ENCODE measurements at places on chromosomes 6 and 20.
A peak's percentile ranks its signal among the peaks of the same experiment; 100 is the strongest.

DNA sequence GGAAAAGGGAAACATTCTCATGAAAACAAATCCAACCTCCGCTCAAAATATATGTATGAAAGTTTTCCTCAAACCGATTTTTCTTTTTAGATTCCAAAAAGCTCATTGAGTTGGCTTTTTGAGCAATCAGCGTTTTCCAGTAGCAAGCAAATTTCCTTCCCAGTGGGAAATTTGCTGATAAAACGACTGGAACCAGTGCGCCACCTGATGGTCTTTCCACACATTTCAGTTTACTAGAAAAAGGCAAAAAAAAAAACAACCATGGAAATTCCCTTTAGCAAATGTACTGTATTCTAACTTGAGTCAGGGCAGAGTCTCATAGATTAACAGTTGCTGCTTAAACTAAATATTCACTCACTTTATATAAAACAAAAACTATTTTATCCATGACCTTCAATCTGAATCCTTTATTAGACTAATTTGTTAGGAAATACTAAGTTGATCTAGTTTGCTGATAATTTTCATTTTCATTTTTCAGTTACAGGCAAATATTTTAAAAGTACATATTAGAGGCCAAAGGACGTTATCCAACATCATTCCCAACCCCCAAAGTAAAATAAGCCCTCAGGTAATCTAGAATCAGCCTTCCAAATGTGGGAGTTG, 271.5 kb downstream of the FOXA2 start:
- DNase-seq, result no peak

GRCh38 chr6:125816828-125817280, 26.1 kb downstream of the NCOA7 start:
- DNase-seq, result no peak

- no peak for DNase-seq
Measured at GRCh38 chr20:2005831-2006426, 12.1 kb upstream of the PDYN start.

DNA sequence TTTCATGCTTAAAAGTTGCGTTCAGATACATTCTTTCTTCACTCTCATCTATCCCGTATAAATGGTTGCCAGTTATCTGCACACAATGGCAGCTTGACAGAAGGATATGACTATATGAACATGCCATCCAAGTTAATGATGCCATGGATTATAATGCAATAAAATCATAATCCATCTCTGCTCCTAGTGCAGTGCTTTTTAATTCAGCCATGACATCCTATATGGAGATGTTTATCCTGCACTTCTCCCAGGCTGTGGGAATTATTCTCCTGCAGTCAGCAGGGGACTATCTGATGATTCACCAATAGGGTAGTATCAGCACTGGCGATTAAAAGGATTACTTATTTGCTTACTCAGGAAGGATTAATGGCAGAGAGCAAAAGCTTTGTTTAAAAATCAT, 273.8 kb downstream of the SAMD5 start:
- DNase-seq, result no peak

DNA sequence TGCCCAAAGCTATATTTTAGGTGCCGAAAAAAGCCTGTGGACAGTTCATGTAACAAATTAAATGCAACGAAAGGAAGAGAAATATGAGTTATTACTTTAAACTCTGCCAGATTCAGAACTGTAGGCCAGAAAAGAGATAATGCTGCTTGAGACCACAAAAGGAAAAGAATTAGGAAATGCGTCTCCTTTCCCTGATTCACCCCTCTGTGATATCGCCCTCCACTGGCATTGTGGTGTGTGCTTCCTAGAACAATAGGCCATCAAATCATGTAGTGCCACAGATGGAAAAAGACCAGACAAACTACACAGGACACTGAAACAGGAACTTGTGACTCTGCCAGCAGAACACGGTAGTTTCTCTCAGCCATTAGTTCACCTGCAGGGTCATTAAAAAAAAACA, 14.7 kb upstream of the LAMA4 start:
- no peak for DNase-seq

- DNase-seq, result no peak
Measured at GRCh38 chr6:3517350-3517749, 60.5 kb upstream of the SLC22A23 start.

GRCh38 chr6:124858564-124858963, 103.7 kb upstream of the RNF217 start:
- DNase-seq, result no peak

GRCh38 chr6:119147101-119148053, 68.9 kb upstream of the FAM184A start:
- no peak for DNase-seq

DNA sequence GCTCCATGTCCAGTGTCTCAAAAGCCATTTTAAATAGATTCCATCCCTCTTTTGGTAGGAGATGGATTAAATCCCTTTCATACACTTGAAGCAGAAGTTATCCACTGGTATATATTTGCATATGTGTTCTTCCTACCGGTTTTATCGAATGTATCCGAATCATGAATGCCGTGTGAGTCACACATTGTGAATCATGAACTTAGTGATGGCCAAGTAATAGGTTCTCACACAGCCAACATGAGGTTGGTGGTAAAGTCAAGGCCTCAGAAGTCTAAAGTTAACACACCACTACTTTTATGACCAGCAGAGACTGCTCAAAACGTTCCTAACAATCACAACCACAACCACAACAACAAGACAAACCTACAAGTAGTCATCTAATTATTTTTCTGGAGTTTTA, 345.5 kb downstream of the THBS2 start:
- no peak for DNase-seq

GRCh38 chr6:56850626-56851025, 104.3 kb upstream of the BEND6 start:
- DNase-seq, result no peak

- DNase-seq, result no peak
Measured at GRCh38 chr6:149468179-149468578, 16.6 kb downstream of the ZC3H12D start.

- DNase-seq, result no peak
Measured at GRCh38 chr6:99589290-99589672, 17.4 kb upstream of the PRDM13 start.

DNA sequence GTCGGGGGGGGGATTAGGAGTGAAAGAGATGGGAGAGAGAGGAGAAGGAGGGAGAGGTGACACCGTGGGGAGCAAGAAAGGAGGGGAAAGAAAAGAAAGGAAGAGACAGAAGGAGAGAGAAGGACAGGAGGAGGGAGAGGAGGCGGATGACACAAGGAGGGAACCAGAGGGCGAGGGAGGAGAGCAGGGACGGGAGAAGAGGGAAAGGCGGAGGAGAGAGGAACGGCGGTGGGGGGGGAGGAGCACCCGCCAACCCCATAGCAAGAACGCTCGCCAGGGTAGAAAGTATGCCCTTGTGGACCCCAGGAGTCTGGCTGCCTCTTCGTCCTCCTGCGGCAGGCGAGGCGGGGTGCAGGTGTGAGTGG, 4.5 kb upstream of the INSM1 start:
- no peak for DNase-seq

GRCh38 chr6:112357791-112358190, 10.7 kb downstream of the RFPL4B start:
- DNase-seq, result no peak

- no peak for DNase-seq
Measured at GRCh38 chr6:91669154-91669870, 1082.4 kb upstream of the MAP3K7 start.

DNA sequence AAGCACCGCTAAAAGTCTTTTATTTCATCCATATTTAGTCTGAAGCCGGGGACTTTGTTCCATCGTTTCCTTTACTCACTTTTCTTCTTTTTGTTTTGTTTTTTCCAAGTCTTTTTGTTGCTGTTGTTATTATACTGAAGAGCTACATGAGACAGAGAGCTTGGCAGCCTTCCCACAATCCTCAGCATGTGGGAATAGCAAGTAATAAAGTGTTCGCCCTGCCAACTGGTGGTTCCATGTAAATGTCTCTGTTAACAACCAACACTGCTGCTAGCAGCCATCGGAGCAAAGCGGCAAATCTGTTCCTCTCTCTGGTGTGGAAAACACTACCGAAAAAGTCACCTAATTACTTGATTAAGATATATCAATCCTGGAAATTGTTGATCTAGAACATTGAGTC, 437.8 kb upstream of the ID4 start:
- no peak for DNase-seq

GRCh38 chr6:128290221-128290620, 230.2 kb downstream of the PTPRK start:
- no peak for DNase-seq

DNA sequence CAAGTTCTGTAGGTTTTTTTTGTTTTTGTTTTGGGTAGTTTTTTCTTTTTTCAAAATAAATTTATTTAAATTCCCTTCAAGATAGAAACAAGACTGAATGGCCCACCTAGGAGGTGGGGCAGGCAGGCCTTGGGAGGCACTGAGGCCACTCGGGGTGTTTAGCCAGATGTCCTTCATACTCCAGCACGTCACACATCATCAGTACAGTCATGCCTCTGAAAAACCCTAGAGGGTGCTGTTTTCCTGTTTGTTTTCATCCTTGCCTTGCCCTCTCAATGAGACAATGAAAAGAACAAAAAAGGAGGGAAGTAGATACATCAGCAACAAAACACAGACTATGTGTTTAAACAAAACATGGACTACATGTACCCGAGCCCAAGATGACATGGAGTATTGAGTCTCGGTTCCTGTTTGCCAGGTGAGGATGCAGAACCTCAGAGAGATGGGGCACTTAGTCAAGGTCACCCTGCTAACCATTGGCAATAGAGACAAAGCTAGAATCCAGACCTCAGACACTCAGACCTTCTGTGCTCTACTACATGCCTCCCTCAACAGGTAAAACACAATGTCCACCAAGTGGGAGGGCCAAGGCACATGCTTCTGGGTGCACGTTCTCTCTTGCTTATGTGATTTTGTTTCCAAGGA, 26.8 kb upstream of the CLIC5 start:
- DNase-seq, result peak; percentile 3

DNA sequence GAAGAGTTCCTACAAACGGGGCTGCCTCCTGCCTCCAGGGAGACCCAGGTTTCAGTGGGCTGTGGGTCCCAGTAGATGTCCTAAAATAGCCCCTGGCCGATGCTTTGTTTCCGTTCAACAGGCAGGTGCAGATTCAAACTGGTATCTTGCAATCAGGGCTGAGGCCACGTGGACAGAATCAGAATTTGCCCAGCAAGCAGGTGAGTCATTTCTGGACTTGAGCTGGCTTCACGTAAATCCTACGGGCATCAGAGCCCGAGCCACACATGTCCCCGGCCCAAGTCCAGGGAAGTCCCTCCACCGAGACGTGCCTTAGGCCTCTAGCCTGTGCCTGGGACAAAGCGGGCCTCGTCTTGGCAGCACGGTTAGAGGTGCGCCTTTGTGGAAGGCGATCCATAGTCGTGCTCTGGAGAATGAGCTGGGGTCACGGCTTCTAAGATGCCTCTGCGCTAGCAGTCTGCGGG, 101.6 kb upstream of the FRMD1 start:
- DNase-seq, result no peak

- no peak for DNase-seq
Measured at GRCh38 chr20:20699144-20699543, 13.3 kb downstream of the RALGAPA2 start.

DNA sequence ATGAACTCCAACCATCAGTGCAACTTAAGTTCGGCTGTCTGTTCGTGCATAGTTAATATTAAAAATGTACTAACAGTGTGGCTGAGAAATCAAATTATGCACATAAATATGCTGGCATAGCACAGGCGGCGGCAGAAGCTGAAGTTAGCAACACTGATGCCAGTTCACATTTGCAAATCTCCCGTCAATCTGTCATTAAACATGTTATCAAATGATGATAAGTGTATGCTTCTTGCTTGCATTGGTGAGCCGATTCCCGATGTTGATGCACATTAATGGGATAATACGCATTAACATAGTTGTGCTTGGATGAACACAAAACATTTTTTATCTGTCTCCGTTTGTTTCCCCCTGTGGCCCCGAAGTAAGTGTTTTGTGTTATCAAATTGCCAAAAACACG, 309.4 kb downstream of the ZNF217 start:
- no peak for DNase-seq

GRCh38 chr6:155248008-155249001, 15.5 kb upstream of the CLDN20 start:
- no peak for DNase-seq

GRCh38 chr6:70166088-70166958, 136.6 kb downstream of the COL9A1 start:
- DNase-seq, result peak; percentile 9

GRCh38 chr20:4813076-4813862, 91.6 kb downstream of the PRND start:
- DNase-seq, result no peak

- peak; percentile 81 for DNase-seq
Measured at GRCh38 chr20:32536851-32537656, 48.1 kb downstream of the NOL4L start.

DNA sequence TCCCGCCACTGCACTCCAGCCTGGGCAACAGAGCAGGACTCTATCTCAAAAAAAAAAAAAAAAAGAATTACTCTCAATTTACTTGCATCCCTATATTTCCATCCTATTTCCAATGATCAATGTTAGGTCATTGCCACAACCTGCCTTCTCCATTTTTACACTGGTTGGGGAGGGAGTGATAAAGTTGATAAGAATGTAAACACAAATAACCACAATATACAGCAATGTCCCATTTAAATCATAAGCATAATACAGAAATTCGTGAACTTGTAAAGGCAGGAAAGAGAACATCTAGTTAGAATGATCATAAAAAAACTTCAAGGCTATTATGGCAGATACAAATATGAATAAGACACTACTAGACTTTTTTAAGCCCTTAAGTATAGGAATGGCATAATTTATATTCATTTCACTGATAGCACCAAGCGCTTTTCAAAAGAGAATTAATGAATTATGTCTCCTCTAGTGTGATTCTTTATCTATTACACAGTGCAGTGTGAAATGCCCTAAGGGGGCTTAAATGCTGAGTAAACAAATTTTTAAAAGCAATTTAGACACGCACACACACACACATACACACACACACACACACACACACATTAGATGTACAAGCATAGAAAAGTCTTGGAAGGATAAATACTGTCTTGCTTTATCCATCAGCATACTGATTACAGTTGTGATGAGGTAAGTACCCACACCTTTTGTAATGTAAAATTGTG, 33.5 kb upstream of the RAB23 start:
- DNase-seq, result no peak

GRCh38 chr20:14062786-14063185, 67.5 kb downstream of the MACROD2 start:
- no peak for DNase-seq

DNA sequence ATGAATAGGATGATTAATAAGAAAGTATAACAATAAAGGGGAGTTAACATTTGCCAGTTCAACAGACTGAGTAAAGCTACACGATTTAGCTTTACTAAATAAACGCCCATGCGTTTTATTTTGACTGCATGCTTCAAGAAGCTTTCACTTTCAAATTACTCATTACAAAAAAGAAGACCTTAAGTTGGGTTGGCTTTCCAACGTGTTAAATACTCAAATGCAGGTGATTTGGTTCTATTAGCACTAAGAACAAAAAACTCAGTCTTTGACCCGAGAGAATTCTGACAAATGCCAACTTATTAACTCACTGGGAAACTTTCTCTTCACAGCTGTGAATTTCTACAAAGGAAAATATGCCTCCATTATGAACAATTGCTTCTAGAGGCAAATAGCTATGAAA, 24.8 kb downstream of the RNF146 start:
- DNase-seq, result no peak

Measured in NCI-H2107 (cell line).